ENCODE measurements at places on chromosomes 16 and 17.

DNA sequence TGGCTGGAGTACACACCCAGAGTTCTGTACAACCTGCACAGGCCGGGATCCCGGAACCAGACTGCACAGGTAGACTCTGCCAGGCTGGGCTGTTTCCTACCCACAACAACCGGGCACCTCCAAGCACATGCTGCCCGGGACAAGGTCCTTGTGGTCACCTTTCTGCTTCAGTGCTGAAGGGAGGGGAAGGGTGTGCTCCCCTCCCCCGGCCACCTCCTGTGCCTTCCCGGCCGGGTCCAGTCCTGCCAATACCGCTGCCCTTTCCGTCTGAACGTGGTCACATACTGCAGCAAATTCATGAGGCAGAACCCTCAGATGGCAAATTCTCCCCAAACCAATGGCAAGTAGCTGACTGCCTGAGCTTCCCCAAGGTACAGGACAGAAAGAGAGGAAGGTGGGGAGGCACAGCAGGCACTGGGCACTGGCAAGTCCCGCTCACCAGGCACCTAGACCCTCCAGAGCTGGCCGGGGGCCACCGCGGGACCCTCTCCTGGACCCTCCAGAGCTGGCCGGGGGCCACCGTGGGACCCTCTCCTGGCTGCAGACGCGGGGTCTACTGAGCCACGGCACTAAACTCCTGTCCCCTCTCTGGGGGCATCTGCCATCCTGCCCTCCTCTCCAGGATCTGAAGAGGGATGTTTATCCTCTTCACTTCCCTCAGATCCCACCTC lies 22.8 kb downstream of the SLC43A2 start:
- no peak for DNase-seq

- no peak for DNase-seq
Observed at GRCh38 chr17:82463925-82464566, 5.5 kb downstream of the NARF start.

GRCh38 chr17:59638553-59638952 lies 18.9 kb downstream of the CLTC start:
- DNase-seq: no peak

GRCh38 chr16:47323241-47323640 lies 137.6 kb downstream of the ITFG1 start:
- DNase-seq: no peak

GRCh38 chr17:81165246-81166032 lies at the start of gene PVALEF:
Gene PVALEF, plus strand, starts transcription at chr17:81165507. Its CDS starts 15,720 bp downstream, at chr17:81181227.
- DNase-seq: no peak

- no peak for DNase-seq
Observed at GRCh38 chr17:66432411-66432957, 130.1 kb downstream of the PRKCA start.

GRCh38 chr17:78176548-78177025 lies 8.2 kb downstream of the SYNGR2 start:
- DNase-seq: no peak

GRCh38 chr16:11399261-11399831 lies 54.1 kb downstream of the RMI2 start:
- DNase-seq: no peak

GRCh38 chr16:74999219-74999608 lies 390 bp downstream of the ZNRF1 start:
- no peak for DNase-seq

DNA sequence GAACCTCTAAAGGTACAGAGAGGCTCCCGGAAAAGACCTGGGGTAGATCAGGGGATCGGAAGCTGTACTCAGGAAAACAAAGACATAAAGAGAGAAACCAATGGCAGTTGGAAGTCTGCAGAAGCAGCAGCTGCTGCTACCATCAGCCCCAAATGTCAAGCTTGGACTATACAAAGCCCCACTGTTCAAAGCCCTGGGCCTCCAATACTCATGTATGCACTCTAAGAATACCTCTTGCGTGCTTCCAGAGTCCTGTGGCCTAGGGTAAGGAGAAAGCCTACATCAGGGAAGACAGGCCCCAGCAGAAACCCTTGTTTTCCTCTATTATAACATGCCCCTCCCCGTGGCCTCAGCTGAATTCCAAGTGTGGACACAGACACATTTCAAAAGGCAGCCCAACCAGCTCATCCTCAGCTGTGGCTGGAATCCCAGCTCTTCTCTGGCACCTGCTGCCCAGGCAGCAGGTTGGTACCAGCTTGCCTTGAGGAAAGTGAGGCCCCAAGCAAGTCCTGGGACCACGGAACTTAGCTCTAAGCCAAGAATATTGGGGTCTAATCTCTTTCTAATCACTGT lies 19.3 kb upstream of the MTMR4 start:
- DNase-seq: no peak

DNA sequence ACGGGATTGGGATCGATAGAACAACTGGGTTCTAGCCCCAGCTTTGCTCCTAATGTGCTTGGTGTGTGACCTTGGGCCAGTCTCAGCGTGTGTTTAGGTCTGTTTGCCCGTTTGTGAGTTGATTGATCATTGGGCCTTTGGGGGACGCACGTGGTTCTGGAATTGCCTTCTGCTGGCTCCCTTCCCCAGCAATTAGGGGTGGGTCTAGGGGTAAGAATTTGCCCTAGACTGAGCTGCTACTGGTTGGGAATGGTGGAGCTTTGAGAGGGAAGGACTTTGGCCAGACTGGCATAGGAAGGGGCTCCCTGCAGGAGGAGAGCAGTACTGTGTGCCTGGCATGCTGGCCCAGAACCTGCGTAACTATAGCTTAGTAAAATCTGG lies 1.5 kb downstream of the SPNS2 start:
- no peak for DNase-seq

Data from cortex of kidney (tissue), 1 donor.